ENCODE measurements at places on chromosomes 11 and 22.
A peak's percentile ranks its signal among the peaks of the same experiment; 100 is the strongest.

- no peak for DNase-seq
Observed at GRCh38 chr11:27179334-27179733, 138.7 kb downstream of the BBOX1 start.

GRCh38 chr11:73547706-73548595 lies 50.0 kb downstream of the FAM168A start:
- no peak for DNase-seq

- no peak for DNase-seq
Observed at GRCh38 chr11:86639137-86639536, 33.3 kb downstream of the ME3 start.

GRCh38 chr11:119567688-119568582 lies 145.0 kb upstream of the THY1 start:
- DNase-seq = no peak

- DNase-seq = peak; percentile 24
Observed at GRCh38 chr11:125345421-125346178, 150.5 kb downstream of the FEZ1 start.

DNA sequence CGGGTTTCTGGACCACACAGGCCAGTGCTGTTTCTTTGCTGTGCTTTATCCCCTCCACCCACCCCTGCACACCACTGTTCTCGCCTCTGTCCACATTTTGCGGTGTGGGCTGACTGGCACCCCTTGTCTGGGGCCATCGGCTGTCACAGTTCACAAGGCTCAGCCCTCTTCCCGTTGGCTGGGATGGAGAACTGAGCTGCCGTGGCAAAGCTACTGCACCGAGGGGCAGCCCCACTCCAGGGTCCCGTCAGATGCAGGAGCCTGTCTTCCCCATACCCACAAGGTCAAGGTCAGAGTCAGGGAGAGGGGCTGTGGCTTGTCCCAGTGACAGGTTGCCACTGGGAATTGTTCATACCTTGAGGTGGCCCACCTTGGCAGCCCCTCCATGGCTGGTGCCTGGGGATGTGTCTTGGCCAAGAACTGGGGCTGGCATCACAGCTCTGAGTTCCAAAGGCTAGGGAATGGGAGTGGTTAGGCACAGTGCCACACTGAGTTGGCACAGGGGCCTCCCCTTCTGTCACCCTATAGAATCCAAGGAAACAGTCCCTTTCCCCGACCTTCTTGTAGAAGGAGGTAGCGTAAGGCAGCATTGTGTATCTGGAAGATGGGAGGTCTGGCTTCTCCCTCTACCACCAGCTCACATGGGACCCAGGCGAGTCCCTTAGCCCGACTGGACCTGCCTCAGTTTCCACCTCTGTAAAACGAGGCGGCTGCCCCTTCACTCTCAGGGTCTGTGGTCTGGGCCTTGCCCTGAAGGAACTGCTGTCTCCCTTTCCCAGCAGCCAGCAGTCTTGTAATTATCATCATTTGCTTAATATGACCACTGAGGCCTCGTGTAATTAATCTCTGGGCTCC lies 3.4 kb downstream of the GRK2 start:
- no peak for DNase-seq

DNA sequence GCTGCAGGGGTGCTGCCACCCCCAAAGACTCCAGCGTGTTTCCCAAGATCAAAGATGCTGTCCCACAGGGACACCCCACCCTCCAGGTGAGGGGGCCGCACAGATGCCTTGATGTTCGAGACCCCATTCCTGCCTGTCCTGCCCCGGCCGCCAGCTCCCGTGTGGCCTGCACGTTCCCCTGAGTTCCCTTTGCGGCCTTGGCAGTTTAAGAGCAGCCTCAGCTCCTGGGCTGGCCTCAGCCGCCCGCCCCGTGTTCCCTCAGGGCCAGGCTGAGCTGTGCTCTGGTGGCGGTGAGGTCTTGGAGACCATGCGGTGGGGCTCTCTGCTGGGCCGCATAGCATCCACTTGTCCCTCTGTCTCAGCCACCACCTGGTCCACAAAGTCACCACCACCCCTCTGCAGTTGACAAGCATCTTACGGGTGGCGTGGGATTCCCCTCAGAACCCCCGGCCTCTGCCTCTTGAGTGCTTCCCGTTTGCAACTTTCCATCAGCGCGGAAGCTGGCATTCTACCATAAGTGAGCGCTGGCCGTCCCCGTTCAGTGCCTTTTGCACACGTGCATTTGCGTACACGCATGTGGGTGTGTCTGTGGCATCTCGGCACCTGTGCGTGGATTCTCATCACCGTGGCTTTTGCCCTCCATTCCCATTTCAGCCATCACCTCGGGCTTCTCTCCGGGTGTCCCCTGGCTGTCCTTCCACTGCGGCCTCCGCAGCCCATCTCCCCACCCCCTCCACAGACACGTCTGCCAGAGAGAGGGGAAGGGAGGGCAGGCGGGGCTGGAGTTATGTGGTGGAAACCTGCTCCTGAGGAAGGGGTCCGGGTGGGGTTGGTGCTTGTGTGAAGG lies 35.9 kb downstream of the CTTN start:
- no peak for DNase-seq

GRCh38 chr11:17745023-17745772 lies 10.6 kb downstream of the KCNC1 start:
- DNase-seq = no peak

DNA sequence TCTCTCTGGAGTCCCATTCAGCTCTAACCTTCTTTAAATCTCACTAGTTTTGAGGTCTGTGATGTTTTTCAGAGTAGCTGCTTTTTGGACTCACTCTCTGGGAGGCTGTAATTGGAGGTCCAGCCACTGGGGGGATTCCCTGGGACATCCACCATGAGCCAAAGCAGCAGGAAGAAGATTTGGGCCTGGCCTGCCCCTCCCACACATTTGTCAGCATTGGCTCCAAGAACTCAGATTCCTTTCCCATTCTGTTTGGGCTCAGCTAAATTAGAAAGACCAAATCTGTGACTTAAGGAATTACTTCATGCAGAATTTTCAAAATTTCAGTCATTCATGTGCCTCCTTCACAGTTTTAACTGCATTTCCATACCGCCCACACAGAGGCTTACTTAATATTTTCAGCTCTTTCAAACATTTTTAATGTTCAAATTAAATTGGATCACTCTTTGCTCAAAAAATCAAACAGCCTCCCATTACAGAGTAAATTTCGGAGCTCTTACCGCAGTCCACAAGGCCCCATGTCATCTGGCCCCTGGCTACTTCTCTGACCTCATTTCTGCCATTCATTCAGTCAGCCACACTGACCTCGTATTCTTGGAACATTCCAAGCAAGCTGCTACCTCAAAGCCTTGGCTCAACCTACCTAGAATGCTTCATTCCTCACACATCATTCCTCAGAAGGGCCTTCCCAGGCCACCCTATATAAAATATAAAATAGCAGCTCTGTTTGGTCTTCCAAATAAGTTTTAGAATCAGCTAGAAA lies 54.5 kb upstream of the RRAS2 start:
- no peak for DNase-seq

DNA sequence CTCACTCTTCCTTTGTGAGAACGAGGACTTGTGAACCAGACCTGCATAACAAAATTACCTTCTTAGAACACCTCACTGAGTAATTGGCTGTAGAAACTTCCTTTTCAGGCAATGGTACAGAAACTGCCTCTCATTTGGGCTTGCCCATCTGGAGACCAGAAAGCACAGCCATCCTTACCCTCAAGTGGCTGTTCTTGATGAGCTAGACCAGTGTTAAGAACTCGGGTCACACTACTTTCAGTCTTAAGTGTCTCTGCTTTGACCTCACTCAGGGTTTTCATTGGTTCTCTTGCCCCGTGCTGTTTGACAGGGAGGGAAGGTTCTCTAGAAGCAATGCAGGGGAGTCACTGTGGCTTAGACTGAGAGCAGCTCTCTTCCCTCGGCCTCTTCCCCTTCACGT lies 29.3 kb downstream of the NAT10 start:
- DNase-seq = no peak

DNA sequence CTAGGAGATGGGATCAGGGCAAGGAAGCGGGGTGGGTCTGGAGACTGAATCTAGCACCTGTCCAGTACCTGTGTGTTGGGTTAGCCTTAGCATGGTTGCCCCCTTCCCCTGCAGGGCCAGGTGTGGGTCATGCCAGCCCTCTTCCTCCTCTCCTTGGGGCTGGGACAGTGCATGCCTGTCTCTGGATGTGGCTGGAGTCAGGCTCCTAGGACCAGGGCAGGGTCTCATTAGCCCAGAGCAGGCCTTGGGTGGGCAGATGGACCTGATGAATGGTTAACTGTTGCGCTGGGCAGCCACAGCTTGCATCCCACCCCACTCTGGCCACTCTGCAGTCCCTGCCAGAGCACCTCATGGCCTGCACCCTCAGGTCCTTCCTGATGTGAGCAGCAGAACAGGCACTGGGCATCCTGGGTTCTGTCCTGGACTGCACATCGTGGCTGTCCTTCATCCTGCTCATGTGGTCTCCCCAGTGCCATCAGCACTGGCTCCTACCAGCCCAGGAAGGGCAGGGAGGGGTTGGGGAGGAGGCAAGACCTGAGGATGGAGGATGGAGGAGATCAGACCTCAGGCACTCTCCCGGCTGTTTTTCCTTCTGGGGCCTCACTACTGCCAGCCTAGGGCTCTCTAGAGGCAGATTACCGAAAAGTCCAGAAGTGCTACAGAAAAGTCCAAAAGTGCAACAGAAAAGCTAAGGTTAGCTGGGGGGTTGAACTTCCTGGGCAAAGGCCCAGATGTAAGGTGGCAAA lies 12.8 kb upstream of the CHRM1 start:
- no peak for DNase-seq

GRCh38 chr11:12813371-12814225 lies 139.4 kb downstream of the TEAD1 start:
- no peak for DNase-seq

- DNase-seq = no peak
Observed at GRCh38 chr22:33271390-33272161, 213.4 kb upstream of the SYN3 start.

GRCh38 chr11:102924851-102925380 lies 30.6 kb downstream of the MMP13 start:
- no peak for DNase-seq

DNA sequence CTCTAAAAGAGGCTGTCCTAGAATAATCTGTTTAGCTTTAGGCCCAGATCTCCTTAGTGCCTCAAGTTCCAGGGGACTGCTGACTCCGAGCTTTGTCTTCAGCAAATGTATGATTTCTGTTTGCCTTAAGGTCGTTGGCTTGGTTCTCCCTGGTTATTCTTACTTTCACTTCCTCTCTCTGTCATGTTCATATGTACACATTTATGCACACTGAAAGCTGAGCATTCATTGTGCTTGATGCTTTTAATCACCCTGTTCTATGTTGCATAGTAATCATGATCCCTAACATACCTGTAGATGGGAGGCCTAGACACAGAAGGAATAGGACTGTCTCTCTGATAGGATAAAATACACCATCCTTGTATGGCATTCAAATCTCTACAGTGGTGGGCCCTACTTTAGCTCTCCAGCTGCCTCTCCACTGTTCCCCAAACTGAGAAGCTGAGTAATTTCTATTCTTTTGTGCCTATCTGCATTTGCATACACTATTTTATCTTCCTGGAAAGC lies 7.2 kb downstream of the PPFIBP2 start:
- DNase-seq = peak; percentile 15

GRCh38 chr22:37211075-37211865 lies 1.0 kb downstream of the SSTR3 start:
- DNase-seq = no peak

DNA sequence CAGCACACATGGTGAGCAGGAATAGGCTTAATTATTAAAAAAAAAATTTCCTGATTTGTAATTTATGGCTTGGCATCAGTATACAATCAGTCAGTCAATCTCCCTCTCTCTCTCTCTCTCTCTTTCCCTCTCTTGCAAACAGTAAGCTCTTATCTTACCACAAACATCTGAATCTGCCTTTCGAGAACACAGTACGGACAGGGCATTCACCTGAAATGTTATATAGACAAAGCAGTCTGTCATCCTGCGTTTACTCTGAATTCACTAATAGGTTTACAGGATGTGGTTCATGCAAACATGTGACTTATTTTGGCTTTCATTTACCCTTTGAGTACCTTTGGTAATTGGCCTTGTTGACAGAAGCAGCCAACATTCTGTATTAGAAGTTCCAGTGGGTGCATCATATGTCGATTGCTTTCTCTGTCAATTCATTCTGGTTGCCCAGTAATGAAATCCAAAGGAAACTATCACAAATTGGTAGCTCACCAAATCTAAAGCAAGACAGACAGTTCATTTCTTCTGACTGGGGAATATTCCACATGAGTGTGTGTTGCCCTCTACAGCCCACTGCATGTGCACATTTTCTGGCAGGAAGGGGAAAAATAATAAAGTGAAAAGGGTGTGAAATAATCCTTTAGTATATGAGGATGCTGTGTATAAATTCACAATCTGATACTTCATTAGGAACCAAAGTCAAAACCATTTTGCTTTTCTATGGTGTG lies 1058.2 kb downstream of the LRRC4C start:
- DNase-seq = no peak

- no peak for DNase-seq
Observed at GRCh38 chr11:8641332-8641731, 41.1 kb downstream of the TRIM66 start.

- no peak for DNase-seq
Observed at GRCh38 chr22:23522623-23523251, 57.4 kb downstream of the IGLL1 start.

DNA sequence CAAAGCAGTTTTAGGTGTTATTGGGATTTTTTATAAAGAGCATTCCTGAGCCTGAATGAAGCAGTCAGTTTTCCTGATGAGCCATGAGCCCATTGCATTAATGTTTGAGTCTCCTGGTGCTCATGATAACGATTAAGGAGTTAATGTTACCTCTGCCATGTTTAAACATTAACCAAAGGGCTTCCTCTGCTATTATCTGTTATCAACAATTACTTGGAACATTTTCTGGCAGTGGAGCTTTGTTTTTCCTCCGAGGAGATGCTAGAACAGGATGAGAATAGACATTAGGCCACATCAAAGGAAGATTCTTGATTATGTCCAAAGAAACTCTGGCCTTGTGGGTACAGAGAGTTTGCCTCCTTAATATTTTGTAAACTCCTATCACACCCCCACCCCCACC lies 49.9 kb downstream of the ZNRF3 start:
- DNase-seq = no peak

DNA sequence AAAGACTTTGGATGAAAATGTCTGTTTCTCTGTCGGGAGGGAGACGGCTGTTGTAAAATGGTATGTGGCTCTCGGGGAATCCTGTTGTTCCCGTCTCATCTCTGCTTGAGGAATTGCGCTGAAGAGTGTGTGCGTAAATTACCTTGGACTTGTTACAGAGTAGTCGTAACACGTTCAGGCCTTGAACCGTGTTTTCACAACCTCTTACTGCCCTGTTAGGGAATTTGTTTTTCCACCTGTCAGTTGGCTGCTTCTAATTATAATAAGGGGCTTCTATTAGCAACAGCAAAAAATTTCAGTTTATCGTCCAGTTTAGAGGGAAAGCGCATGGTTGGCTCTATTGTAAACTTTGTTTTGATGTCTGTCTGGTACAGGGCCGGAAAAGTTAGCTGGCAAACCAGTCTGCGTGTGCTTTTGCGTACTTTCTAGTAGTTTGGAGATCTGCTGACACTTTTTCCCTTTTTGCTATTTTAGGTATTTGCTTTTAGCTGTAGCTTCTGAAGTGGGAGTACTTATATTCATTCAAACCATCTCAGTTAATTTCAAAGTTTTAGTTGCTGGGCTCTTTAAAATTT lies 1.5 kb downstream of the HIPK3 start:
- DNase-seq = no peak
